Cardiac muscle cell (in vitro differentiated cells and primary cell): ENCODE measurements at places on chromosomes 5 and 9. TPM values are rescaled to one million over a fixed set of nuclear protein-coding genes. Genes with fewer than 3 reads are reported as not detected.

DNA sequence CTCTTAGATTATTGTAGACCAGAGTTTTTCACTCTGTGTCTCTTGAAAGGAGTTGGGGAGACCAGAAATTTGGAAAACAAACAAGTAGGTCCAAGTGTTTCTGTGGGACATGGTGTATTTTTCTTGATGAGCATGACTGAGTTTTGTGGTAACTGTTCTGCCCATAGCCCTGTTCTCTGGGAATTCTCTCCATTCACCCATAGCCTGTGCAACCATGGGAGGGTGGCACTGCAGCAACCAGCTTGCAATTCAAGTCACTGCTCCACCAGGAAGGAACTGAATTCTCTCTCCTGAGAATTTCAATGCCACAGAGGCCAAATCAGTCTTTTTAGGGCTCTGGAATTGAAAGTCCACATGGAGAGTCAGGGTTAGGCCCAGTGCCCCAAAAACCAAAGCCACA, 475.3 kb upstream of the TRPC7 start:
- no peaks in the 10 kb centered on the region for H3K27me3 ChIP-seq
- H3K4me3 ChIP-seq: no peak overlapping the region
- no peak for DNase-seq
- no peaks in the 10 kb centered on the region for H3K36me3 ChIP-seq

DNA sequence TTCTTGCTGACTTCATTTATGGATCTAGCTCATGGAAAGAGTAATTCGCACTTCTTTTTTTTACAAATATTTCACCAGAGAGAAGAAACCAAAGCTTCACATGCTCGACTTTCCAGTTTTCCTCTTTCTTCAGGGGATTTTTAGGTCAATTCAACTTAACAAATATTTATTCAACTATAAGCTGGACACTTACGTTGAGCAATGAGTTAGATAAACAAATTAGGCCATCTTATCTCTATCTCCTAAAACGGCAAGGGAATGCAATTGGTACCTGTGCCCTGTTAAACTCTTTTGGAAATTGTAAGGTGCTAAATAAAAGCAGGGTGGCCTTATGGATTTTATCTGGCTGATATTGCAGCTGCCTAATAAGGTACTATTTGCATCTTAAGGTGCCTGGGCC, 145.1 kb upstream of the RAI14 start:
- DNase-seq: no peak
- no peaks in the 10 kb centered on the region for H3K4me1 ChIP-seq
- H3K36me3 ChIP-seq: no peaks in the 10 kb centered on the region
- H3K27me3 ChIP-seq: no peaks in the 10 kb centered on the region
- H3K4me3 ChIP-seq: no peak overlapping the region

DNA sequence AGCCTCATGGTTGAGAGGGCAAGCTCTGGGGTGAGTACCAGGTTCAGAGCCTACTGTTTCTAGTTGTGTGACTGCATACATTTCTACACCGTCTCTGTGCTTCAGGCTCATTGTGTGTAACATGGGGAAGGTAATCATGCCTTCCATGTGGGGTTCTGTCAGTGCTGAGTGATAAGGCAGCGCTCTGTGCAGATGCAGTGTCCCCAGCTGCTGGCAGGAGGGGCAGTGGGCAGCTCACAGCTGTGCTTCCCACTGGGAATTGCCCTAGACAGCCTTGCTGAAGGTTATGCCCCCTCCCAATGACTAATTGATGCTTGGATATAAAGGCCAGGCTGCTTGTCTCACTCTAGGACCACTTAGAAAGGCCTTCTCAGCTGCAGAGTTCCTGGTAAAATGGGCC, 121.8 kb upstream of the SAP30L start:
- DNase-seq: no peak
- H3K4me1 ChIP-seq: no peaks in the 10 kb centered on the region
- H3K27ac ChIP-seq: no peak overlapping the region
- no peaks in the 10 kb centered on the region for H3K27me3 ChIP-seq
- no peaks in the 10 kb centered on the region for H3K36me3 ChIP-seq
- H3K4me3 ChIP-seq: no peak overlapping the region

DNA sequence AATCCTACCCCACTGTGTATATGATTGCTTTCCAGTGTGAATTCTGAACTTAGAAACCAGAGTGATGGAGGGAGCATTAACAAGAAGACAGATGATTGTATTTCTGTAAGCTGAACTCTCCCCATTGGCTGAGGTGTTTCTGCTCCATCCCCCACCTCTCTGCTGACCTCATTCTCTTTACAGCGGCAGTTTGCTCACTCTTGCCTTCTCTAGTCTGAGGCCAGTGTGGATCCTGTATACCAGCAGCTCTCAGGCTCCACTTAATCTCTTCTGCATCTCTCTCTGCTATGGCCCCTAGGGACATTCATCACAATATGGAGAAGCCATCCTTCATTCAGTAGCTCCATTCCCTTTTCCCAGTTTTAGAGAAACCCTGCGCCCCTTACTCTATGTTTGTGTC, 358.8 kb downstream of the MAN2A1 start:
- no peak overlapping the region for H3K27ac ChIP-seq
- peaks cover 6% of the 10 kb centered on the region for H3K27me3 ChIP-seq
- H3K4me1 ChIP-seq: no peaks in the 10 kb centered on the region
- H3K4me3 ChIP-seq: no peak overlapping the region
- no peaks in the 10 kb centered on the region for H3K36me3 ChIP-seq

- H3K27me3 ChIP-seq: no peaks in the 10 kb centered on the region
- H3K4me3 ChIP-seq: no peak overlapping the region
- DNase-seq: peak; percentile 8
- H3K4me1 ChIP-seq: no peaks in the 10 kb centered on the region
- no peaks in the 10 kb centered on the region for H3K36me3 ChIP-seq
- no peak overlapping the region for H3K27ac ChIP-seq
These were observed 163.2 kb downstream of the LPAR1 start for GRCh38 chr9:110874963-110875674.

The CBY3 gene
- 0.18 TPM in 1 of 2 replicates, not detected in the other for total RNA-seq

DNA sequence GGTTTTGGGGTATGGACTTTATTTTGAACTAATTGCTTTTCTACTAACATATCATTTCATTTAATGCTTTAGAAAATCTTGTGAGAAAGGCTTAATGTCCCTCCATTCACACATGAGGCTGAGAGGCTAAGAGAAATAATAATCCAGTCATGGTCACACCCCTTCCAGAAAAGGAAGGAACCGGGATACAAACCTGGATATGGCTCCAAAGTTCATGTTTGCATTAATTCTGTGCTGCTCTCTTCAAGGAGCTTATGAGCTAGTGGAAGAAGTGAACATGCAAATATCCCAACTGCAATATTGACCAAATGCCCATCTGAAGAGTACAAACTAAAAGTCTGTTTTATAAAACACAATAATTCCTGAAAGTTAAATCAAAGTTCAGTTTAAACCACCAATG, 732.1 kb upstream of the RIOK2 start:
- no peak for DNase-seq
- no peaks in the 10 kb centered on the region for H3K36me3 ChIP-seq
- H3K27me3 ChIP-seq: no peaks in the 10 kb centered on the region
- H3K4me3 ChIP-seq: no peak overlapping the region
- H3K4me1 ChIP-seq: no peaks in the 10 kb centered on the region
- H3K27ac ChIP-seq: no peak overlapping the region

- peaks cover 5% of the 10 kb centered on the region for H3K4me1 ChIP-seq
- H3K4me3 ChIP-seq: no peak overlapping the region
- no peak for DNase-seq
- H3K36me3 ChIP-seq: no peaks in the 10 kb centered on the region
- no peak overlapping the region for H3K27ac ChIP-seq
- no peaks in the 10 kb centered on the region for H3K27me3 ChIP-seq
These were observed 33.6 kb upstream of the FBP1 start for GRCh38 chr9:94672811-94673487.

- peaks cover 37% of the 10 kb centered on the region for H3K4me1 ChIP-seq
- no peaks in the 10 kb centered on the region for H3K36me3 ChIP-seq
- H3K4me3 ChIP-seq: no peak overlapping the region
- H3K27me3 ChIP-seq: no peaks in the 10 kb centered on the region
These were observed 12.8 kb downstream of the AFAP1L1 start for GRCh38 chr5:149284501-149284900.

The CLK4 gene
- total RNA-seq: 24.9 and 35.2 TPM in 2 replicates

- H3K27ac ChIP-seq: no peak overlapping the region
- no peak overlapping the region for H3K4me3 ChIP-seq
- peaks cover 11% of the 10 kb centered on the region for H3K27me3 ChIP-seq
- H3K4me1 ChIP-seq: no peaks in the 10 kb centered on the region
- no peaks in the 10 kb centered on the region for H3K36me3 ChIP-seq
These were observed 33.2 kb downstream of the GRIN3A start for GRCh38 chr9:101705135-101705661.

The CCDC152 gene
- total RNA-seq: 1.5 TPM in 2 replicates

DNA sequence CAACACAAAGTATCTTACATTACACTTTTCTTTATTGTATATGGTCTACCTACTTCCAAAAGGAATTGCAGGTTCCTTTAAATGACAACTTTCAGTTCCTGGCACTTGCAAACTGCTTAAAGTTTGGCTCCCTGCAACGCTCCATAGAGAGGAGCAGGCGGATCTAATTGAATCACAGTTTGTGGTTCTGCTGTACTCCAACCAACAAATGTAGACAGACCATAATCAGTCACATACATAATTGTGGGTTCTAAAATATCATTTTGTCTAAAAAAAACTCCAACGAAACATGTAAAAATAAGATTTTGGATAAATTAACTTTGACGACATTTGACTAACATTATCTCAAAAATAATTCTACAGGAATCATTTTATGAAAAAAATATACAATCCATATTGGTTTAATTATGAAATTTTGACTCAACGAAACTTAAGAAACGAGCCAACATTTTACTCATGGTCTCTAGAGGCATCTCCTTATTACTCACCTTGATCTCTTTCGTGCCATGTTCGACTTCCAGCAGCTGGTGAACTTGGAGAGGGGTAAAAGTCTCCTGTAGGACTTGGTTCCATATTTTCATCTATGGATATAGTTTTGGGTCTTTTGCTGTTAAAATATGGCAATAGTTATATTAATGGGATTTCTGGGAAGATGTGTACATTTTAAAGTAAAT, 167.6 kb downstream of the NFIB start:
- H3K27ac ChIP-seq: no peak overlapping the region
- H3K36me3 ChIP-seq: no peaks in the 10 kb centered on the region
- no peaks in the 10 kb centered on the region for H3K27me3 ChIP-seq
- no peak overlapping the region for H3K4me3 ChIP-seq

The CD72 gene
- 1.4 and 5.1 TPM in 2 replicates for total RNA-seq

DNA sequence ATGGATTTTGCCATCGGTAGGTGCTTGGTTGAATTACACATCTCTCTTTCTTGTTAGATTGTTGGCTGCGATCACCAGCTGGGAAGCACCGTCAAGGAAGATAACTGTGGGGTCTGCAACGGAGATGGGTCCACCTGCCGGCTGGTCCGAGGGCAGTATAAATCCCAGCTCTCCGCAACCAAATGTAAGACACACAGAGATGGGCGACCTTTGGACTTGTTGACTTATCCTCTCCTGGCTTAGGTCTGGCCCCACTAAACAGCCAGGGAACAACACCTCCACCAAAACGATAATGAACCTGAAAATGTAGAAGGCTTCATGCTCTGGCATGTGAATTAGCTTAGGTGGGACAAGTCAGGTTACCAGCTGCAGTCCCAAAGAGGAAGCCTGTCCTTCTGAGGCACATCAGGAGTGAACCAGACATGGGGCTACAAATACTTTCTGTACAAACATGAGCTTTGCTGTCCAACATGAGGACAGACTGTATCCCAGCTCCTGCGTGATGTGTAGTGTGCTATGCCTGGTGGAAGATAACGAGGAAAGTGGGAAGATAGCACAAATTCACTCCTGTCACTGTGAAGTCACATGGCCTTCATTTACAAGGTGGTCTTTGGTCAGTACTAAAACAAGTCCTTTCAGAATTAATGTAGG, 148.4 kb downstream of the ADAMTSL1 start:
- no peak for DNase-seq
- no peaks in the 10 kb centered on the region for H3K27me3 ChIP-seq

- H3K27me3 ChIP-seq: no peaks in the 10 kb centered on the region
- H3K27ac ChIP-seq: no peak overlapping the region
- H3K4me1 ChIP-seq: no peaks in the 10 kb centered on the region
- no peak for DNase-seq
- H3K4me3 ChIP-seq: no peak overlapping the region
These were observed 251.2 kb downstream of the CSNK1G3 start for GRCh38 chr5:123763201-123763600.

GRCh38 chr5:81425569-81425968, 31.6 kb upstream of the ACOT12 start:
- no peak overlapping the region for H3K4me3 ChIP-seq
- no peaks in the 10 kb centered on the region for H3K36me3 ChIP-seq
- peak; percentile 64 for DNase-seq
- H3K4me1 ChIP-seq: no peaks in the 10 kb centered on the region
- no peaks in the 10 kb centered on the region for H3K27me3 ChIP-seq
- no peak overlapping the region for H3K27ac ChIP-seq

The SHISAL2B gene
- total RNA-seq: 1.9 TPM in 1 of 2 replicates, not detected in the other

- no peaks in the 10 kb centered on the region for H3K4me1 ChIP-seq
- no peaks in the 10 kb centered on the region for H3K27me3 ChIP-seq
- H3K4me3 ChIP-seq: no peak overlapping the region
- H3K27ac ChIP-seq: no peak overlapping the region
- H3K36me3 ChIP-seq: no peaks in the 10 kb centered on the region
- peak; percentile 70 for DNase-seq
These were observed 22.3 kb upstream of the TMEM250 start for GRCh38 chr9:136140966-136141365.

DNA sequence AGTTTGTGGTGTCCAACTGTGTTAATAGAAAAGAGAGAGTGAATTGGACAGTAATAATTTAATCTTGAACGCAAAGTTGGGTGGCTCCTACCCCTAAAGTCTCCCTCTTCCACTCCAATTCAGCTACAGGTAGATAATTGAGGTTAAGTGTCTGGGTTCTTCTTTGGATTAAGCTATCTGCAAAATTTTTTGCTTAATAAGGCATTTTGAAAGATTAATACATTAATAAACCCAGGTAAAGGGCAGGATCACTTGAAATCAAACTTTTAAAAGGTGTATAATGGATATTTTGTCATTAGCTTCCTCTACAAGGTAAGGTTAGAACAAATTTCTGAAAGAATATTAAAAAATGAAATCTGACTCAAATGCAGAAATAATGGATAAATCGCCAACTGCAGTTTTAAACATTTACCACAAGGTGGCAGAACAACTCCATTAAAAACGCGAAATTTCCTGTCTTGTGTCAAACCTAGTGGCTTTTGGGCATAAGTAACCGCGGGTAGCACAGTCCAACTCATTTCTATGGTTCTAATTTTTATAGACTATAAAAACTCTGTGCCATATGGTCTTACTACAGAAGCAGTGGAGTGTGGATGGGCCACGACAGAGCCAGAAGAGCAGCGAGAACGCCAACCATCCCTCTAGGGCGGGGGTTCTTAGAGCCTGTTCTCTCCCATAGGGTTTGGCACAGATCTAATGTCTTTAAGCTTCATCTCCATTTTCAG, 276.5 kb downstream of the ARHGEF28 start:
- no peaks in the 10 kb centered on the region for H3K36me3 ChIP-seq
- DNase-seq: peak; percentile 64
- H3K27ac ChIP-seq: no peak overlapping the region
- no peaks in the 10 kb centered on the region for H3K4me1 ChIP-seq
- H3K4me3 ChIP-seq: no peak overlapping the region
- no peaks in the 10 kb centered on the region for H3K27me3 ChIP-seq

GRCh38 chr5:77367741-77368140, 124.4 kb downstream of the WDR41 start:
- H3K27me3 ChIP-seq: no peaks in the 10 kb centered on the region
- H3K27ac ChIP-seq: no peak overlapping the region
- H3K4me3 ChIP-seq: no peak overlapping the region
- DNase-seq: peak; percentile 5
- no peaks in the 10 kb centered on the region for H3K4me1 ChIP-seq
